Left cardiac atrium (tissue), 4 donors: ENCODE measurements at places on chromosomes 3 and 15. TPM values are rescaled to one million over a fixed set of nuclear protein-coding genes. Genes with fewer than 3 reads are reported as not detected.

ATP13A4 gene
- total RNA-seq = 0.29 TPM

DNA sequence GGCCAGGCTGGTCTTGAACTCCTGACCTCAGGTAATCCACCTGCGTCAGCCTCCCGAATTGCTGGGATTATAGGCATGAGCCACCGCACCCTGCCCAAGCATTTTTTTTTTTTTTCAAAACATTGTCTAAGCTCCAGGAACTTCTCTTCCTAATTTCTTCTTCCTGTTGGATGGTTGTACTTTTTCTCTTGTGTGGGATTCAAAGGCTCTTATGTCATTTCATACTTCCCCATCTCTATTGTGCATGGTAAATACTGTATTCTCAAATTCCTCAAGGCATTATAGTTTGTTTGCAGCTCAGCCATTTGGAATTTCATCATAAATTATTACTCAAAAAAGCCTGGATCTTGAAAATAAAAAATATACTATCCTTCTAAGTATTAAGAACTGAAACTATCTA lies 199.1 kb upstream of the GADL1 start:
- DNase-seq = no peak

DNA sequence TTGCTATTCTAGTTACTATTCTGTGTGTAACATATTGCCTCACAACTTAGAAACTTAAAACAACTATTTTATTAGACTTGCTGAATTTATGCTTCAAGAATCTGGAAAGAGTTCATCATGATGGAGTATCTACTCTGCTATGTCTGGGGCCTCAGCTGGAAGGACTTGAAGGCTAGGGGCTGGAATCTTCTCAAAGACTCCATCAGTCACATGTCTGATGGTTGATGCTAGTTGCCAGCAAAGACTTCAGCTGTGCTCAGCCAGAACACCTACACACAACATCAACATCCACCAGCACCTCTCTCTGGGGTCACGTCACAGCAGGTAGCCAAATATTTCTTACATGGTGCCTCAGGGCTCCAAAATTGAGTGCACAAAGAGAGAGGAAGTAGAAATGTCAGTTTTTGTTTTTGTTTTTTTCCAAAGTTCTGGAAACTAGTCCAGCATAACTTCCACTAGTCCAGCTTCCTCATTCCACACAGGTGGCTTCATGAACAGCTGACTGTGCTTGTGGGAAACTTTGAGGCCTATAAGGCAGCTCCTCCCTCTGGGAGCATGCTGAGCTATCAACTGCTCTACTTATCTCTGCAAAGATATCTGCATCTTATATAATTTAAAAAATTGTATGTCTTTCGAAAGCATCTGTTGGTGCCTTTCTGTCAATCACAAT lies 325.4 kb upstream of the AGTR1 start:
- DNase-seq = no peak

DNA sequence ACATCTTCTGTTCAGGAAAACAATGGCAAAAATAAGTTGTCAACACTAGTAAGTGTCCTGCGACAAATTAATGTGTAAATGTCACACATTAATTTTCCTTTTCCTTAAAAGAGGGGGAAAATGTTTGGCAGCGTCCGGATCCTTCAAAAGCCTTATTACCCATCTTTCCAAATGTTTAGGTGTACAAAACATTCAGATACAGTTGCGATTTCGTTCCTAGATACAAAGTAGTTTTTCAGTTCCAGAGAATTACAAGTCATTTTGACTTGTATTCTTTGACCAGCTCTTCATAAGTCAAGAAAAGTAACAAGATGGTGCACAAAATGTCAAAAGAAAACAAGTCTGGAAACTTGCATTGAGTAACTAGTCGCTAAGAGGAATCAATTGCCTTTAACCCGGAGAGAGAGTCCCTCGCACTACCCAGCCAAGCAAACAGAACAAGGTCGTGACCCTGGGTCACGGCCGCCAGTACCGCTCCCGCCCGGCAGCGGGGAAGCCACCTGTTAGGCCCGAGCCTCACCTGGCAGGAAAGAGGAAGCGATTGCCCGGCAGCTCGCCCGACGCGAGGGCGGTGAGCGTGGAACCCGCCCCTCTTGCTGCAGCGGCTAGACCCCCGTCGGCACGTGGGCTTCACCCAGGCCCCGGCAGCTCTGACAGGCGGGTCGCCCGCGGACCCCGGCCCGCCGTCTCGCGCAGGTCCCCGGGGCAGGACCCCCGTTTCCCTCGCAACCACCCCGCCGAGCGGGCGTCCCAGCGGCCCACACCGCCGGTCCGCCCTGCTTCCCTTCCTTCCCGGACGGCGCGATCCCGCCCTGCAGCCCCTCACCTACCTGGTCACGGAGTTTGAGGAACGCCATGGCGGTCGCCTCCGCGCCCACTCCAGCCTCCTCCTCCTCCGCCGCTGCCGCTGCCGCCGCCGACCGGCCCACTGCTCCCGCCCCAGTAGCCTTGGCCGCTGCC lies 61.0 kb upstream of the ANKRD28 start:
- peak; percentile 37 for DNase-seq

DNA sequence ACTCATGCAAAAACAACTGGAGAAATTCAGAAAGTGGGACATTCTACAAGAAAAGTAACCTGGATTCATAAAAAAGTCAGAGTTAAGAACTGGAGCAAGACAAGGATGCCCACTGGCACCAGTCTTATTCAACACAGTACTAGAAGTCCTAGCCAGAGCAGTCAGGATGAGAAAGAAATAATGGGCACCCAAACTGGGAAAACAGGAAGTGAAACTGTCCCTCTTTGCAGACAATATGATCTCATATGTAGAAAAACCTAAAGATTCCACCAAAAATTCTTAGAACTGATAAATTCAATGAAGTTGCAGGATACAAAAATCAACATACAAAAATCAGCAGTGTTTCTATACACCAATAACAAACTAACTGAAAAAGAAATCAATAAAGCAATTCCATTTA lies 37.4 kb downstream of the TXNRD3 start:
- DNase-seq = no peak

HDGFL3 gene
- 48.1 TPM for total RNA-seq

GRCh38 chr3:149449182-149449581 lies 25.3 kb upstream of the TM4SF4 start:
- DNase-seq = no peak

SLC6A1 gene
- total RNA-seq = 1.1 TPM

- no peak for DNase-seq
These were observed 15.2 kb upstream of the PIK3R4 start for GRCh38 chr3:130761730-130762311.

PEX11A gene
- 11.1 TPM for total RNA-seq

ROBO1 gene
- total RNA-seq = 18.7 TPM

CD80 gene
- 0.10 TPM for total RNA-seq

DNA sequence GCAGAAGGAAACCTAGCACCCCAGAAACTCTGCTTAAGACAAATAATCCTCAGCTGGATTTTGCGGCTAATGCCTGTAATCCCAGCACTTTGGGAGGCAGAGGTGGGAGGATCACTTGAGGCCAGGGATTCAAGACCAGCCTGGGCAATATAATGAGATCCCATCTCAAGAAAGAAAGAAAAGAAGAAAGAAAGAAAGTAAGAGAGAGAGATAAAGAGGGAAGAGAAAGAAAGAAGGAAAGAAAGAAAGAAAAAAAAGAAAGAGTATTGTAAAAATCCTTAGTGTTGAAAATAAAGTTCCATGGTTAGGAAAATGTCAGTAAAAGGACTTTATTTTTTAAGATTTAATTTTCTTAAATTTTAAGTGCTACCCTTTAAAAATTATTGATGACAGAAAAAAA lies 54.9 kb upstream of the LRRFIP2 start:
- DNase-seq = no peak

SERPINI1 gene
- total RNA-seq = 4.1 TPM

DNA sequence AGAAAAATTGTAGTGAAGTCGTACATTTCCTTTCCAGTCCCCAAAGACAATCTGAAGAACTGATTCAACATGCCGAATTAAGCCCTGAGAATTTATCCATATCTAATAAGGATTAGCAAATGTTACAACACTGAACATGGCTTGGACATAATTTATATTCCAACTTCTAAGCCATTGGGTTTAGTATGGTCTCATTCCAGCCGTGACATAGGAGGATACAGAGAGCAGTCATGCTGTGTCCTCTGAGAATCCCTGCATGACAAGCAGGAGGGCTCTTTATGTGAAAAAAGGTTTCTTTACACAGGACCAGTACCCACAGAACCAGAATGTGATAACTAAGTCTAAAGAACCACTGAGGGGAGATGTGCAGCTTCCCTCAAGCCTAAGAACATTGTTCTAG lies 231.9 kb upstream of the WNT5A start:
- no peak for DNase-seq

GRCh38 chr3:187738331-187739093 lies 6.8 kb downstream of the BCL6 start:
- peak; percentile 90 for DNase-seq

MYO5C gene
- total RNA-seq = 8.2 TPM

DNA sequence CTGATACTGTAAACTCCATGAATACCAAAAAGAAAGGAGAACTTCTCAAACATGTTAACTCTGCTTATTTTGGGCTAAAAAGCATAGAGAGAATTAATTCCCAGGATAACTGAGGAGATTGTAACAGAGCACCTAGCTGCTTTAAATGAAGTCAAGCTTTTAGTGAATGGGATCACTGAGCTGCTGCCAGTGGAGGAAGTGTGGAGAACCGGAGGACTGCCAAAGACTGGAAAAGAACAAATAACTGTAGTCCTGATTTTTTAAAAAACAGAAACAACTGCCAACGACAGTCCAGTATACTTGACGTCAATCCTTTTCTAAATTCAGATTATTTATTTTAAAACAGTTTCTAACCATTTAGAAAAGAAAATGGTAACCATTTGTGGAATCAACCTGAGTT lies 3.3 kb downstream of the C3orf70 start:
- no peak for DNase-seq

LRTM1 gene
- not detected for total RNA-seq

GRCh38 chr3:189625071-189625470 lies 6.1 kb upstream of the TP63 start:
- DNase-seq = no peak

TRANK1 gene
- 7.6 TPM for total RNA-seq

HEXA gene
- total RNA-seq = 82.3 TPM

MYRIP gene
- 6.8 TPM for total RNA-seq

- no peak for DNase-seq
These were observed 12.2 kb upstream of the ALDH1A3 start for GRCh38 chr15:100867433-100867832.

DNA sequence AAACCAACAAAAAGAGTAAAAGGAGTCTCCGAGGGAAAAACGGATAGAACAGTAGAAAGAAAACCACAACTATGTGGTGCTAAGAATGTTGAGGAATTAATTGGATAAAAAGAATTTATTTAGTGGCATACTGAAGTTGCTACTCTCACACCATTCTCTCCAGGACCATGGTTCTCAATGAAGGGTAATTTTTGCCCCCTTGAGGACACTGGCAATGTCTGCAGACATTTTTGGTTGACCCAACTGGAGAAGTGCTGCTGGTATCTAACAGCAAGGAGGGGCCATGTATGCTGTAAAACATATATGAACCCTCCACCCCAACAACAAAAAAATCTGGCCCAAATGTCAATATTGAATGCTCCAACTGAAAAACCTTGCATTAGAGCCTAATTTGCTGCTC lies 85.9 kb upstream of the CSPG5 start:
- DNase-seq = no peak

GOLGA8Q gene
- 1.1 TPM for total RNA-seq

DNA sequence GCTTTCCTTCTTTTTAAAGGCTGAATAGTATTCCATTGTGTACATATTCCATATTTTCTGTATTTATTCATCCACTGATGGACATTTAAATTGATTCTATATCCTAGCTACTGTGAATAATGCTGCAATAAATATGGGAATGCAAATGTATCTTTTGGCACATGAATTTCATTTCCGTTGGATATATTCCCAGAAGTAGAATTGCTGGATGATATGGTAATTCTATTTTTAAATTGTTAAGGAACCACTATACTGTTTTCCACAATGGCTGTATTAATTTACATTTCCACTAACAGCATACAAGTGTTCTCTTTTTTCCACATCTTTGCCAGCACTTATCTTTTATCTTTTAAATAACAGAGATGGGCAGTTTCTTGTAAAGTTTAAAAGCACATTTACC lies 302.7 kb downstream of the CTNNB1 start:
- DNase-seq = no peak

- DNase-seq = peak; percentile 29
These were observed 942 bp downstream of the ELP6 start for GRCh38 chr3:47512416-47513124.

DNA sequence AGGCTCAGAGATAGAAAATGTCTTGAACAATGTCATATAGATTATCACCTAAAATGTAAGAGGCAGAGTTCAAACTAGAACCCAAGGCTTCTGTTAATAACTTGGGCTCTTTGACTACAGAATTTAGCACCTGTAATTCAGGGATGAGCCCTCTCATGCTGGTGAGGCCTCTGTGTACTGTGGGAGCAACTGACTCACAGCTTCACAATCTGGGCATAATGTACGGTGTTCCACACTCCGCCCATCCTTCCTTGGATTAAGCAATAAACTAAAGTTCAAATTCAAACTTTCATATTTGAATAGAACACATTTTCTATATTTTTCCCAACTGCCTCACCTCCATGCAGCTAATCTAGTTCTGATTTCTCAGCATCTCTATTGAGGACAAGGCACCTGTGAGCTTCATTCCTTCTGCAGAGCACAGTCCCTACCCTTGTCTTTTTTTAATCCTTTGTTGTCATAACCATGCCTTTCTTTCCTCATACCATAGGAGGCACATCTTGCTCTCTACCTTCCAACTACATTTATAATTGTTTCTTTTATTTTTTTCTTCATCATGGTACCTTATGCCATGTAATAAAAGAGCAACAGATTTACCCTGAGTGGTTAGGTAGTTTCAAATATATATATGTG lies 392.1 kb downstream of the NLGN1 start:
- no peak for DNase-seq

- no peak for DNase-seq
These were observed 2.5 kb upstream of the ANKRD28 start for GRCh38 chr3:15800327-15800726.

GRCh38 chr3:124063197-124063909 lies 71.4 kb upstream of the ROPN1 start:
- no peak for DNase-seq

- no peak for DNase-seq
These were observed 600.3 kb downstream of the OTOL1 start for GRCh38 chr3:162096874-162097273.

DNA sequence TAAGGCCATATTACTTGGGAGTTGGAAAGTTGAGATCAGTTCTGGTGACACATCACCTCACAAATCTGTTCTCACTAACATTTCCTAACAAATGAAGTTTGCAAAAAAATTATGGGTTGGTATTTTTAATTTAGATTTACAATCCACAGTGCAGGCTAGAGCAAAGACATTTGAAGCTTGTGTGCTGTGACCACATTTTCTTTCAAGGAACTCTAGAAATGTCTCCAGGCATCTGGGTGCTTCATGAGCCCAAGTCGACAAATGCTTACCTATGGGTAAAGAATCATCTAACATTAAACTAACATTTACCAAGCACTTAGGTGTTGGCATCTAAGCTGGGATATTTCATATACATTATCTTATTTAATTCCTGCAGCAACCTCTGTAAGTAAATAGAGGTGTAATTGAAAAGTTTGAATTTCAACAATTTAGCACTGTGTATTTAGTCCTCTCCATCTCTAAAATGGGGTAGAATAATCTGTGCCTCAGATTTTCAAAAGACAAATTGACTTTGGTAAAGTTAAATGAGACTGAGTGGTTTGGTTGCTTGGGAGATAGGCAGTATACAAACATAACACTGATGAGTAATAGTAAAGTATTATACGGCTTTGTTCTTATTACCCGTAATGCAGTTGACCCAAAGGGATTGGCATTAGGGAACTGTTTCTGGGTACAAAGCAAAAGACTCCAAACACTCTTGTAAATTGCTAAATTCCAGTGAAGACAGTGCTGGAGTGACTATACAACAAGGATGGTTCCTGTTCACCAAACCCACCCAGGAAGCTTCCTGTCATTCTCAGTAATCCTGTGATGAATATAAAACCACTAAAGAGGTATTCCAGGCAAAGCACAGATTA lies 162.5 kb downstream of the TPRG1 start:
- no peak for DNase-seq
